Activated naive CD4-positive, alpha-beta T cell treated with anti-CD3 and anti-CD28 coated beads for 36 hours (primary cell): ENCODE measurements at places on chromosomes 13 and 19. TPM values are rescaled to one million over a fixed set of nuclear protein-coding genes. Genes with fewer than 3 reads are reported as not detected.

Gene POLR2E
- 238 TPM for total RNA-seq

GRCh38 chr19:20080656-20081055 lies 2.9 kb downstream of the ZNF90 start:
- no peaks in the 10 kb centered on the region for H3K27me3 ChIP-seq
- DNase-seq, result no peak
- H3K4me3 ChIP-seq, result no peak overlapping the region
- peaks cover 49% of the 10 kb centered on the region for H3K36me3 ChIP-seq

DNA sequence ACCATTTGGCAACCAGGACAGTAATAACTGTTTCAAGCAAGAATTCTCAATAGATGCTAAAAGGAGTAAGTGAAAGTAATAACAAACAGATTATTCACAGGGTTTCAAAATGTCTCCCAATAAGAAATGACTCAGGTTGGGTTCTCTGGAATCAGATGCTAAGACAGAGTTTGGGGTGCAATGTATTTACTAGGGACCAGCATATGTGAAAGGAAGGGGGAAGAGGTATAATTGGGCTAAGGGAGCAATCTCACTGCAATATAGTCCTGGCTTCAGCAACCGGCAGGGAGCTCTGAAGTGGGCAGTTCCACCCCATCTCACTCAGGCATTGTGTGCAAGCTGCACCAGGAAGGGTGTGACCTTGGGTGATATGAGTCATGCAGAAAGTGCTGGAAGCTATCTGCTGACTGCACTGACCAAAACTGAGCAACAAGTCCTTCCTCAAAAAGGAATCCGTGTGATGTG lies 23.4 kb downstream of the ZDHHC20 start:
- peak; percentile 60 for DNase-seq
- peaks cover 29% of the 10 kb centered on the region for H3K4me1 ChIP-seq
- H3K36me3 ChIP-seq, result peaks cover 36% of the 10 kb centered on the region
- H3K4me3 ChIP-seq, result no peak overlapping the region
- no peaks in the 10 kb centered on the region for H3K27me3 ChIP-seq
- no peak overlapping the region for H3K27ac ChIP-seq

DNA sequence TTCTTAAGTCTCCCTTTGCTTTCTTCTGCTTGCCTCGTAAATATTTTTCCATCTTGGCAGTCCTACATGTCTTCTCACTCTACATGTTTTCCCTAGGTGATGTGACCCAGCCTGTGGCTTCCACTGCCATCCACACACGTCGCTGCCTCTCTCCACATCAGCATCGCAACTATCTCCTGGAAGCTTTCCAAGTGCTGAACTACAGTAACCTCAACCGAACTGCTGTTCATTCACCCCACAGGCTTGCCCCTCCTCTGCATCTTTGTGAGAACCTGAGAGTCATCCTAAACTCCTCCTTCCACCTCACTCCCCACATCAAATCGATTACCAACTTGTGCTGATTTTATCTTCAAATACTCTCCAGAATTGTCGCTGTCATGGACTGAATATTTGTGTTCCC lies 41.2 kb upstream of the USPL1 start:
- no peak overlapping the region for H3K4me3 ChIP-seq
- H3K27me3 ChIP-seq, result no peaks in the 10 kb centered on the region
- peaks cover 23% of the 10 kb centered on the region for H3K4me1 ChIP-seq
- H3K36me3 ChIP-seq, result no peaks in the 10 kb centered on the region

- no peak overlapping the region for H3K27ac ChIP-seq
- peaks cover 3% of the 10 kb centered on the region for H3K27me3 ChIP-seq
- DNase-seq, result no peak
- peak overlapping the region; percentile 74 for H3K4me3 ChIP-seq
These were observed 893 bp upstream of the PLIN3 start for GRCh38 chr19:4868286-4868834.
